ENCODE measurements at places on chromosomes 12 and 14.

DNA sequence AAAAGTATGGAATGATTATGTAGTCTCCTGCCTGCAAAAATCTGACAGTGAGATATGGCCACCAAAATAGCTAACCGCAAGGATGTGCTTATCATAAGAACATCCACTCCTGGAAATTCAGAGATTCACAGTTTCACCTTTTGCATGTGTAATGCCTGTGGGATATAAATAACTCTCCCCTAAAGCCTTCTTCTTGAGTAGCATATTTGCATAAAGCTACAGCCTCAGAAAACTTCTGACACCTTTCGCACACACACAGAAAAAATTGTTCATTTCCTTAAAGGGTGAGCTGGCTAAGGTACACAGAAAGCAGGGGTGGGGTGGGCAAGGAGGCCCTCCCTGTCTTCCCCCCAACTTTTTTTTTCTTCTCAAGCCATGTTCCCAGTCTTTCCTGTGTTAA lies 3.1 kb upstream of the IGF1 start:
- no peak for DNase-seq

- peak; percentile 62 for DNase-seq
Observed at GRCh38 chr12:100987552-100988521, 193.3 kb downstream of the ANO4 start.

DNA sequence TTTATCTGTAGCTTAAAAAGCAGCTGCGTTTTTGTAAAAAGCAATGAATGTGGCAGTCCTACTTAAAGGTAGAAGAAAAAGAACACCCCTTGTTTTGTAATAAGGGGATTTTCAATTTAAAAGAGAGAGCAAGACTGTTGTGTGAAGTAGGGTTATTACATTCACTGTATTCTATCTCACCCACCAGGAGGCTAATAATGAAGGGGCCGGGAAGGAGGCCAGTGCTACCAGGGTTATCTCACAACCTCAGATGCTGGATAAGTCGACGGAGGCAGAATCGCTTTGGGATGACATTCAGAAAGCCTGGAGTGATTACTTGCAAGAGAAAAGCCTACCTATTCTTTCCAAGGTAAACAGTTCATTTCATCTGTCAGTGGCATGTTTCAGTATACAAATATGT lies 97.7 kb downstream of the RMST start:
- no peak for DNase-seq

GRCh38 chr14:54169254-54169924 lies 212.8 kb upstream of the BMP4 start:
- DNase-seq, result peak; percentile 56

GRCh38 chr12:82645414-82645813 lies 41.3 kb upstream of the TMTC2 start:
- DNase-seq, result no peak

DNA sequence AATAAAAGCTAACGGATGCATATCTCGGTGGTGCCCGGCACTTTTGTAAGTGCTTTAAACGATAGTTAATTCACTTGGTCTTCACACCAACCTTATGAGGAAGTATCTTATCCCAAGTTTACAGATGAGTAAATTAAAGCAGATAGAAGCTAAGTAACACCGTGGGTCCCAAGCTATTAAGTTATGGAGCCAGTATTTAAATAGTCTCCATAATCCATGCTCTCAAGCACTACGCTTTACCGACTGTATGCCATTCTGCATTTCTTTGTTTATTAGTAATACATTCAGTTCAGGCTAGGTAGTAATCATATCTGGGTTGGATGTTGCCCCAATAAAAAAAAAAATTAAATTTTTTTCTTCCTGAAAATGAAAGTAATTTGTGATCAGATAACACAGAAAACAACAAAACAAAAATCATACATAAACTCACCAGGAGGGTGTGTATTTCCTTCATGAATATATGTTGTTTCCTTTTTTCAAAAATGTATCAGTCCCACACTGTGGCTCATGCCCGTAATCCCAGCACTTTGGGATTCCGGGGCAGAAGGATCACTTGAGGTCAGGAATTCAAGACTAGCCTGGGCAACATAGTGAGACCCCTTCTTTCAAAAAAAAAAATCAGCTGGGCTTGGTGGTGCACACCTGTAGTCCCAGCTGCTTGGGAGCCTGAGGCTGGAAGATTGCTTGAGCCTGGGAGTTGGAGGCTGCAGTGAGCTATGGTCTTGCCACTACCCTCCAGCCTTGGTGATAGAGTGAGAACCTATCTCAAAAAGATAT lies 1.4 kb upstream of the M6PR start:
- no peak for DNase-seq

DNA sequence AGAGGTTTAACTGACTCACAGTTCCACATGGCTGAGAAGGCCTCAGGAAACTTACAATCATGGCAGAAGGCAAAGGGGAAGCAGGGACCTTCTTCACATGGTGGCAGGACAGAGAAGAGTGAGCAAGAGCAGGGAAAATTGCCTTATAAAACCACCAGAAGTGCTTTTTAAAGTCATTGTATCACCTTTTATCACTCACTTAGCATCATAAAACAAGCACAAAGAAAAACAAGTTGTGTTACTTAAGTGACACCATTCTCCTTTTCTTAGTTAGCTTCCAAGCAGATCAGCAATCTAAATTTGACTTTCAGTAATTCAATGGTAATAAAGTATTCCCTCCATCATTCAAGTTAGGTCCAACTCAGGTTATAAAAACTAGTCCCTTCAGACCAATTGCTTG lies 28.5 kb downstream of the OSBPL8 start:
- DNase-seq, result no peak

GRCh38 chr14:76778546-76779215 lies 17.4 kb downstream of the VASH1 start:
- DNase-seq, result no peak

- DNase-seq, result no peak
Observed at GRCh38 chr14:69693801-69694729, 72.9 kb upstream of the SRSF5 start.

- no peak for DNase-seq
Observed at GRCh38 chr12:65800937-65801336, 23.3 kb upstream of the HMGA2 start.

DNA sequence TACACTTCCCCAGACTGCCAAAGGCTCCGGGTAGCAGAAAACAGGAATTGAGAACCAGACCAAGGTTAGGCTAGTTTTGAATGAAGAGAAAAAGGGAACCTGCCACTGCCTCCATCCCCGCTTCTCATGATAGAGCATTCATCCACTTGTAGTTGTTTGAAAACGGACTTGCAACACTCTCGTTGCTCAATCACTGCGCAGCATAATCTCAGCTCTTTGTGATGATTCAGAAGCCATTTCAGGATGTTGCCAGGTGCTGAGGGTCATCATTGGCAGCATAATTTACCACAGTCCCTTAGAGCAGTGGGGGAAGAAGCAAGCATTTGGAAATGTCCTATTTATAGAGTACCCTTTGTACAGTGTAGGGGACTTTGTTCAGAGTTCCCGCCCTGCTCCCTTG lies 25.6 kb downstream of the KCNK13 start:
- peak; percentile 41 for DNase-seq

DNA sequence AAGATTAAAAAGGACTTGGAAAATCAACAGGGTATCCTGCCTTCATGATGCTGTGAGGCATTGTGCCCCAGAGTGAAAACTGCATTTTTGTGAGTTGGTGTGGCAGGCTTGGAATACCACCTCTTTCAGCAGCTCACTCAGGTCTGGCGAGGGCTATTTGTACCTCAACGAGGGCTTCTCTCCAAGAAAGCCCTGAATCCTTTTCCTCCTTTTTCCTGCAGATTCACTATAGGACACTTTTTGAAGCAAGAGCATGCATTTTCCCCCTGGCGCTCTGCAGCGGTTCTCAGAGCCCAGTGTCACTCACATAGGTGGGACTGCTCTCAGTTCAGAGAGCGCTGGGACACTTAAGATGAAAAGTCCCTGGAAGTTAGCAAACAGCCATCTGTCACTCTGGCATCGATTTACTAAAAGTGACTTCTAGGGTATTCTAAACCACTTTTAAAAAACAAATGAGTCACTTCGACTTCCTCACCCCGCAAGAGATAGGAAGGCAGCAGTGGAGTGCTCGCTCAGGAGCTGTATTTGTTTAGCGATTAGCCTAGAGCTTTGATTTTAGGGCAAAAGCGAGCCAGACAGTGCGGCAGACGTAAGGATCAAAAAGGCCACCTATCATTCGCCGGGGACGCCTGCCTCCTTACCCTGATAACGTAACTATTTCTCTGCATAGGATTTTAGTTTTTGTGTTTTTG lies 782 bp upstream of the LGR5 start:
- no peak for DNase-seq

- DNase-seq, result no peak
Observed at GRCh38 chr12:26809611-26810285, 23.2 kb downstream of the ITPR2 start.

GRCh38 chr14:25843481-25844470 lies 754.1 kb downstream of the NOVA1 start:
- no peak for DNase-seq

- no peak for DNase-seq
Observed at GRCh38 chr12:117744418-117744817, 224.4 kb downstream of the KSR2 start.

DNA sequence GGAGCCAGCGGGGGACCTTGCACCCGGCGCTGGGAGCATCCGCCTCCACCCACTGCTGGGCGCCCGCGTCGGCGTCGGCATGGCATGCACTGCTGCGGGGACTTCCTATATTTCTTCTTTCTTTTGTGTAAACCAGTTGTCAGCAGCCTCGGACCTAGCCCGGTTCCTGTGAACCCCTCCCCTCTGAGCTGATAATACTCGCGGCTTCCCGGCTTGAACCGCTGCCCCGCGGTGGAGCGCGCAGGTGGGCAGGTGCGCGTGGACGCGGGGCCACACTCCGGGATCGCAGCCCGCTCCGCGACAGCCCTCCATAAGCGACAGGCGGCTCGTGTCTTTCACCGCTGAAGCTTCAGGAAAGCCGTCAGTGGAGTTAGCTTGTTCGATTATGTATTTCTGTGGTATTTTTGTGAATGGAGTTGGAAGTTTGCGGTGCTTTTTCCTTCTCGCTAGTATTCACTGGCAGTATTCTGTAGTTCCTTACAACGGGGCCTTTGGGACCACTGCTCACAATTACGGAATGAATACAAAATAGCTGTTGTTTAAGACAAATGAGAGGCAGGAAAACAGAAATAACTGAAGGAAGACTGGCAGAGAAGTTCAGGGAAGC lies 870 bp downstream of the BMAL2 start:
- DNase-seq, result peak; percentile 38

GRCh38 chr12:2076728-2077127 lies 23.9 kb downstream of the CACNA1C start:
- no peak for DNase-seq

DNA sequence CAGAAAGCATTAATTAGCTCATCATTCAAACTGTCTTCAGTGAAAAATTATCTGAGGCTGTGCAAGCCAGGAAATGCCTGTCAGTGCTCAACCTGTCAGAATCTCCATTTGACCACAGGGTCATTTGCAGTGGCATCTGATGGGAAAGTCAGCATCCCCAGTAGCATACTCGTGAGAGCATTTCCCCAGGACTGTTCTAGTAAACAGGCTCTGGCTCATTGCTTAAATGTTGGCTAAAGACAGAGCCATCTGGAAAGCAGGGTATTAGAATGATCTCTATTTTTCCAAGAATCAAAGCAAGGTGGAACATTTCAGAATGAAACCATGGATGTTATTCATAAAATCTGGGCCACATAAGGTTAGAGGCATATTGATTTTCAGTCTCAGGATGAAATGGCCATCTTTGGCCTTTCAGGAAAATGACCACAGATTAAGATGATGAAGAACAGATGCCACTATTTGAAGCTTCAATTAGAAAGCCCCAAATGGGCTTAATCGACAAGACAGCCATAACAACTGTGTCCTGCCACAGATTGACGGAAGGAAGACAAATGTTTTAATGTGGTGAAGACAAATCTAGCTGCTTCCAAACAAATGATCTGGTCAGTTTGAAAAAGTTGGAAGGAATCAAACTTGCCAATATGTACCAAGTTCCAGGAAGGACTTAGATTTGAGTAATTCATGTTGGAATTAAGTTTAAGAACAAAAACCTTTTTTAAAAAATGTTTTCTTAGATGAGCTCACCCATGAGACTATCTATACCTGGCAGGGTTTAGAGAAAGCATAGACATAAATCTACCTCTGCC lies 94.0 kb upstream of the FAR2 start:
- no peak for DNase-seq

GRCh38 chr12:64010069-64010686 lies 165.7 kb downstream of the SRGAP1 start:
- DNase-seq, result peak; percentile 39

GRCh38 chr12:26721800-26722199 lies 111.2 kb downstream of the ITPR2 start:
- DNase-seq, result peak; percentile 32

GRCh38 chr12:20212658-20213555 lies 155.4 kb upstream of the PDE3A start:
- peak; percentile 96 for DNase-seq

DNA sequence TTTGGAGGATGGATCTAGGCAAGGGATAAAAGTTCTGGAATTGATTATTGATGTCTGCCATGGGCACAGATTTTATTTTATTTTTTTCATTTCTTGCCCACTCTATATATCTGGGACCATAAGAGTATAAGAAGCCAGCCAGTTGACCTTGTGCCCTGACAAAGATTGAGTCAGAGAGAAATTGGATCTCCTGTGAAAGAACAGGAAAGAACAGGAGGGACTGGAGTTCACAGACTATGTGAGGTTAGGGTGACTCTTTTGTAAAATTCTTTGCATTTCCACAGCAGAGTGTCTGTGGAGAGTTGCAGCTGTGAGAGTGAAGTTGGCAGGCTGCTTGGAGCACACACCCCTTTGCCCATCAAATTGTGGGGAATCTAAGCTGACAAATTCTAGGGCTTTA lies 358.4 kb upstream of the TBX3 start:
- no peak for DNase-seq

DNA sequence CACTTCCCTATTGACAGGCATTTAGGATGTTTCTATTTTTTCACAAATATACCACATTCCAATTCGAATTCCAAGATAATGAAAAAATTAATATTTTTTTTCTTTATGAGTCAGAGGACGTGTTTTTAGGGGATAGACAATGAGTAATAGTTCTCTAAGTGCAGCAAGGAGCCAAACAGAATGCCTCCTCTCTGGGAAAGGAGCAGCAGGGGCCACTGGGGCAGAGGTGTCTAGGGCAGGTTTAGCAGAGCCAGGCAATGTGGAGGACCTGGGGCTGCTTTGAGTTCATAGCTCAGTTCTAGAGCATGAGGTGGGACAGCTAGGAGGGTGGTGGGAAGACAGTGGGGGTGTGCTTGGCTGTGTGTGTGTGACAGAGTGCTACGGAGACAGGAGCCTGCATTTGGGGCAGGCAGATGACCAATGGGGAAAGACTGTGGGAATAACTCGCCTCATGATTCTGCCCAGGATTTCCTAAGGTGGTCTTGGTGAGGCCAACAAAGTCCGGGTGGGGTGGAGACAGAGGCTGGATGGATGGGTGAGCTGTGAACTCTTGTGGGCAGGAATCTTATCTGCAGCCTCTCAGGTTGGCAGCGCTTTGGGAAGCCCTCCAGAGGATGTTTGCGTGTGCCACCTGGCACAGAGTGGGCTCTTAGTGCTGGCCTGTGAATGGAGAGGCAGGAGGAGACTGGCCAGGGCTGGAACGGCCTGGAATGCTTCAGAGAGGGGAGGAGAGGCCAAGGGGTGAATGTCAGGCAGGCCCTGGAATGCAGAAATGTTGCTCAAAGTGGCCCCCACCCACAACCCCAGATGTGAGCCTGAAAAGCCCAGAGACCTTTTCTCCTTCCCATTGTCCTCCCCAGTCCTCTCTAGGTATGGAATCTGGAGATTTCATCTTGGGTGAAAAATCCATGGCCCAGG lies 2.4 kb upstream of the KRT7 start:
- DNase-seq, result peak; percentile 98
